Renal pelvis (tissue), 12 donors: ENCODE measurements at places on chromosomes 1 and 21. TPM values are rescaled to one million over a fixed set of nuclear protein-coding genes. Genes with fewer than 3 reads are reported as not detected.

Gene ZNF593OS
- polyA plus RNA-seq, result 1.2 TPM

DNA sequence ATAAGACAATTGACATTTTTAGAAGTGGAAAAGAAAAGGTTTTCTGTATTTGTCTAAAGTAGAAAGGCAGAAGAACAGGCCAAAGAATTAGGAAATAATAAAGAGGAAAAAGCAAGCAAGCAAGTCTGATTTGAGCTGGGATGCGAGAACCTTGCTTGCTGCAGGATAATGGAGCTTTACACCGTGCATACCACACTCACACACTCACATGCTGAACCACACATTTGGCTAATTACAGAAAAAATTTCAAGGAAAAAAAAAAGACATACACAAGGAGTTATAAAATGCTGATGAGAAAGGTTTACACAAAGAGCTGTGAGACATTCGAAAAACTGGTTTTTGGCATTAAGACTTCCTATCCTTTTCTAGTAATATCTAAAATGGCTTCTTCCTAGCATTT, 593.9 kb downstream of the KIF26B start:
- DNase-seq, result no peak

DNA sequence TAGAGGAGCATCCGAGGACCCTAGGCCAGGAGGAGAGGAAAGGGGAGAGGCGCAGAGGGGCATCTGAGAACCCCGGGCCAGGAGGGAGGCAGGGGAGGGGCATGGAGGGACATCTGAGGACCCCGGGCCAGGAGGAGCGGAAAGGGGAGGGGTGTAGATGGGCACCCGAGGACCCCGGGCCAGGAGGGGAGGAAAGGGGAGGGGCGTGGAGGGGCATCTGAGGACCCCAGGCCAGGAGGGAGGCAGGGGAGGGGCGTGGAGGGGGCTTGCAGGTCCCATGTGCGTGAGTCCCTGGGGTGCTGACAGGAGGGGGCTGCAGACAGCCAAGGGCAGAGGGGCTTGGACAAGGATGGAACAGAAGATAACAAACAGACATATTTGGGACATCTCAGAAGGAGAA, 190.0 kb upstream of the ARHGEF16 start:
- no peak for DNase-seq

GRCh38 chr1:93196591-93196990, 16.1 kb downstream of the CCDC18 start:
- DNase-seq, result no peak

GRCh38 chr1:43205671-43206070, 33.5 kb downstream of the CFAP57 start:
- no peak for DNase-seq

DNA sequence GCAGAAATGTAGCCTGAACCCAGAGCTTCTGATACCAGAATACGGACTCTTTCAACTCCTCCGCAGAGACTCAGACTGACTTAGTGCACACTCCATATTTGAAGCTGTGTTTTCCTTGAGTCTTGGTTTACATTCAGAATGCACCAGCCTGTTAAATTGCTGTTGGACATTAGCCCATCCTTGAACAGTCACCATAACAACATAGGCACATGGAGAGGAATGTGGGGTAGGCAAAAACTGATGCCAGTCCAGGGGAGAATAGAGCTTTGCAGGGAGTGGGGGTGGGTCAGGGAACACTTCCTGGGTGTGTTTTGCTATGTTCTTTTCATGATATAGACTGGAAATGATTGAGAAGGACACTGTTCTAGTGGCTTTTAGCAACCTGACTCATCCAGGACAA, 76.3 kb upstream of the CACNA1E start:
- no peak for DNase-seq
